ENCODE measurements at places on chromosomes 2 and 18.
A peak's percentile ranks its signal among the peaks of the same experiment; 100 is the strongest.

- no peak for DNase-seq
Observed at GRCh38 chr2:67037655-67038054, 359.5 kb upstream of the ETAA1 start.

- DNase-seq, result peak; percentile 80
Observed at GRCh38 chr2:44244135-44244871, 31.0 kb upstream of the SLC3A1 start.

DNA sequence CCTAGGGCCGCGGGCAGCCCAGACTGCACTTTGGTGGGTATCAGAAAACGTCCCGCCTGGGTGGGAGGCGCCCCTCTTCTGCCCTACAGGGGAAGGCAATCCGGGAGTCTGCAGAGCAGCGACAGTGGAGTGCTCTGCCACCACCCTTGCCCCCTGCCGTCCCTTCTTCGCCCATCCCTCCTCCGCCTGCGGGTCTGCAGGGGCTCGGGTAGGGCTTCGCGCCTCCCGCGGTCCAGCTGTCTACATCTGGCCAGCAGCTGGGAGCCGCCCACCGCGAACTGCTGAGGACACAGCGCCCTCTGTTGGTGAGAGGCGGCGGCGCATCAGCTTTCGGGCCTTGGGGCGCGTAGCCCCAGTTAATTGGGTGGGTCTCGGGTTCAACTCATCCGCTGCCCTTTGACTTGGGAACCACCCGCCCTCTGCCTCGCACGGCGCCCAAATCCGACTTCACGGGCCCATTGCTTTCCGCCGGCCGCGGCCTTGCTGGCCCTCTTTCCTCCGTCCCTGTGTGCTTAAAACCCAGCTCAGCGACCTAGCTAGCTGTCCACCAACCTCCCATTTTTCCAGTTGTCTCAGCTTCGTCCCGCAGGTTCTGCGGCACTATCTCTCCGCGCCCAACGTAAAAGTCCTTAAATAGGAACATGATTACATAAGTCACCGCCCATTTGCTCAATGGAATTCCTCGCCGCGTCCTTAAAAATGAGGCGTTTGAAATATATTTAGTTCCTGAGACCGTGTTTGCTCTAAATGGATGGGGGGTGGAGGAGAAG, 17.6 kb downstream of the WNT10A start:
- no peak for DNase-seq

DNA sequence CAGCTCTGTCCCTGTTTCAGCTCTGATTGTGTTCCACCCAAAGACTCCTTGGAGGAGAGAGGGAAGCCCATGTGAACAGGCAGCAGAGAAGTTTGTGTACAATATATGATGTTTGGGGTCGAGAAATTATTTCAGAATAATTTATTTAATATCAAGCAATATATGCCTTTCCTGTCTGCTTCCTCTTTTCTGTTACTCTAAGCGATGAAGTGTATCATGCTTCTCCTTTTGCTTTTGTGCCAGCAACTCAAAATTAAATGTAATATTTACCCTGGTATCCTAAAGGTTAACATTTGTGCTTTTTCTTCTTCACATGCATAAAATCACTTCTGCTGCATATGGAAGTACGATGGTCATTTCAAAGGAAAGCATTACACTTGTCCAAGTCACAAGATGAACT, 2.4 kb upstream of the NTSR2 start:
- no peak for DNase-seq

DNA sequence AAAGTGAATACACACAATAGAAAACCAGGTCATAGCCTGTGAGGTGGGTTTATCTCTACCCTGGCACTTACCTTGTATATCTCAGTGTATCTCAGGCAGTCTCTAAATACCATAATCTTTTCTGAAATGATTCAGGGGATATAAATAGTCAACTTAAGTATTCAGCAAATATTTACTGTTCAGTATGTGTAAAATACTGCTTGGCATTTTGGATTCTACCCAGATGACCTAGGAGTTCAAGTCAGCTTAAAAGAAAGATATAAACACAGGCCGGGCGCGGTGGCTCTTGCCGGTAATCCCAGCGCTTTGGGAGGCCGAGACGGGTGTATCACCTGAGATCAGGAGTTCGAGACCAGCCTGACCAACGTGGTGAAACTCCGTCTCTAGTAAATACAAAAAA, 23.8 kb downstream of the GRHL1 start:
- DNase-seq, result peak; percentile 43

DNA sequence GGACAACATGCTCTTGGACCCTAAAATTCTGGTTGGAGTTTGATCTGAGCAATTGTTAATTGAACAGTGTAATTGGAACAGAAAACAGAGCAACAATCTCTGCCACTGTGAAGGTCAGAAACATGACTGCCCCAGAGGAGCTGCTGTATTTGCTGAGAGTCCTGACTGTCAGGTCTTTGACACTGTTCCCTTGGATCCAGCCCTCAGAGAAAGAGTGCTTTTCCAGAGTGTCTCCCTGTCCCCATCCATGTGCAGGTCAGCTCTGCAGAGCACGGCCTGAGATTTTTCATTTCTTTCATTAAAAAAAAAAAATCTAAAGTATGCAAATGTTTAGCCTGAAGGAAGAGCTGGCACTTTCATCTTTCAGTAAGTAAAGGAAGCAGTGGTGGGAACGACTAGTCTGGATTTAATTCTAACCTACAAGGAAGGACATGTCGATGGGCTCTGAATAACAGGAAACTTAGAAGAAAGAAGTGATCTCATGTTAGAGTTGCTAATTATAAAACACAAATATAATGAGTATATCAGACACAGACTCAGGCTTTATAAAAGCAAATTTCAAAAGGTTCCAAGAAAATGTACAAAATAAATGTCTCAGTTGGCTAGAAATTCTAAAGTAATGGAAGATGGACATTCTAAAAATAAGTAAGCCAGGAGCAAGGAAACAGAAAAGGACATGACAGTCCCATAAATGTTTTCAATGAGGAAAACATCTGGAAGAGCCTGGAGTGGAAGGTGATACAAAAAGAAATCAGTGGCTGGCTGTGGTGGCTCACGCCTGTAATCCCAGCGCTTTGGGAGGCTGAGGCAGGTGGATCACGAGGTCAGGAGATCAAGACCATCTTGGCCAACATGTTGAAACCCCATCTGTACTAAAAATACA, 876.5 kb downstream of the EPHA4 start:
- DNase-seq, result no peak

GRCh38 chr18:34697233-34697632, 12.9 kb upstream of the DTNA start:
- DNase-seq, result peak; percentile 19

GRCh38 chr2:11410101-11410500, 55.9 kb downstream of the E2F6 start:
- DNase-seq, result no peak

DNA sequence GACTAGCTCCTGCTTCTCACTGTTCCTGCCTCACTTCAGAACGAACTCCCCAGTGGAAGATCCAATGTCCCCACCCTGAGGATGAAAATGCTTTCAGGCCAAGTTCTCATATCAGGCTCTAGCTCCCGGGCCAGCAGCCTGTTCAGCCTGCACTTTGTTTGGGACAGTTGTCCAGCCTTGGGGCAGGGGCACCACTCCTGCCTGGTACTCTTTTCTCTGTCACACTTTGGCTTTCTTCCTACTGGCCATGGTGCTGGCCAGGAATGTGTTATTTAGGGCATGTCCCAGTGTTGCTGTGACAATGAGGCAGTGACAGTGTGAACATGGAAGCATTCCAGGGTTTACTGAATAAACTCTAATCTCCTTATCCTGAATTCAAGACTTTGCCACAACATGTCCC, 154.1 kb downstream of the GALNT14 start:
- no peak for DNase-seq

DNA sequence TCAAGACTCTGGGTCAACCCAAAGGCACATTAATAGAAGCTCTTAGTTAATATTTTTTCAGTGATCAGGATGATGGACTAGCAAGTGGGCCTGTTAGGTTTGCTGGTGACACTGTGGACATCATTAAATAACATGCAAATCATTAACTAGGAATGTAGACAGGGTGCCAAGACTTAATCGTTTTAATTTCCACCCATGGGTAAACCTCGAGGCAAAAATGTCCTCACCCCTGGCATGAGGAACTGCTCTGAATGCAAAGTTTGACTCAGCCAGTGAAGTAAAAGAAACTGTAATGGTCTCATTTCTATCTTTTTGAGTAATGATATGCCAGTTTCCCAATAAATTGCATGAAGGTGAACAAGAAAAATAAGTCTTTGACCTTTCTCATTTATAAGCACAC, 152.6 kb upstream of the MEX3C start:
- DNase-seq, result no peak

DNA sequence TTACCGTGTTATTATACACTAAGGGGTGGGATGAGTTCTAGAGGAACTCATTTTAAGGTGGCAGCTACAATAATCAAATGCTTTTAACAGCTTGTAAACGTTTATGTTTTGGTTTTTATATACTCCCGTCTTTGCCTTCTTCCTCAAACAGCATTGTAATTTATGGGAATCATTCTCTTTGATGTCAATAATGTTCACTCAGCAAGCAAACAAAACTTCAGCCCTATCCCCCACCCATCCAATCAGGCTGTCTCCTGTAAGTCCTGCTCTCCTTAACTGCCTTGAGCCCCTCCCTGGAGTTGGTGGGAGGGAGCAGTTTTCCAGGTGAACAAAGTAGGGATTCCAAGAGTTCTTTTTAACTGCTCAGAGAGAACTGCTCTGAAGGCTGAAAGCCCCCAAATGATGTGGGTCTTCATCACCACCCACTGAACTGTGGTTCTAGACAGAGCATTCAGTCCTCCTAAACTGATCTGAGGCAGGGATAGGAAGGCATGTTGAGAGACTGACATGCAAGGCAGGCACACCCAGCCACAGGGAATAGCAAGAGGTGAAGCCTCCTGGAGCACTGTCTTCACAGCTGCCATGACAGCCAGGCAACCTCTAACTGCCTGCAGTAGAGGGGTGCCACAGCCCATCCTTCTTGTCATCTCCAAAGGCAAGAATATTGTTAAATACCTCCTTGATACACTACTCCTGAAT, 17.5 kb downstream of the MYO5B start:
- no peak for DNase-seq

GRCh38 chr2:191892391-191892790, 45.5 kb upstream of the CAVIN2 start:
- no peak for DNase-seq

- DNase-seq, result no peak
Observed at GRCh38 chr2:229851870-229852269, 69.9 kb downstream of the TRIP12 start.

GRCh38 chr2:126381091-126381490, 274.9 kb upstream of the GYPC start:
- DNase-seq, result no peak

DNA sequence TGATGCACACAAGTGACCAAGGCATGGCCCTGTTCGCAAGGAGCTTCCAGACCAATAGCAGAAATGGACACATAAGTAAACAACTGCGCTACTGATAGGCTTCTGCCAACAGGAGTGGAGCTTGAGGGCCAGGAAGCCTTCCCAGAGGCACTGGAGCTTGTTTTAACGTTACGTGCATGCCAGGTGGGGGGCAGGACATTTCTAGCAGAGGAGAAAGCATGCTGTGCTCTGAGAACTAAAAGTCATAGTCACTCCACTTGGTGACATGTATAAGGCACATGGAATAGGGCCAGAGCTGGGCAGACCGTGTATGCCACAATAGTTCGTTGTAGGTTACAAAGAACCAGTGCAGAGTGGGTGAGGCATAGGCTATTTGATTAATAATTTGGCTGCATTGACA, 184.2 kb downstream of the NEDD4L start:
- no peak for DNase-seq

DNA sequence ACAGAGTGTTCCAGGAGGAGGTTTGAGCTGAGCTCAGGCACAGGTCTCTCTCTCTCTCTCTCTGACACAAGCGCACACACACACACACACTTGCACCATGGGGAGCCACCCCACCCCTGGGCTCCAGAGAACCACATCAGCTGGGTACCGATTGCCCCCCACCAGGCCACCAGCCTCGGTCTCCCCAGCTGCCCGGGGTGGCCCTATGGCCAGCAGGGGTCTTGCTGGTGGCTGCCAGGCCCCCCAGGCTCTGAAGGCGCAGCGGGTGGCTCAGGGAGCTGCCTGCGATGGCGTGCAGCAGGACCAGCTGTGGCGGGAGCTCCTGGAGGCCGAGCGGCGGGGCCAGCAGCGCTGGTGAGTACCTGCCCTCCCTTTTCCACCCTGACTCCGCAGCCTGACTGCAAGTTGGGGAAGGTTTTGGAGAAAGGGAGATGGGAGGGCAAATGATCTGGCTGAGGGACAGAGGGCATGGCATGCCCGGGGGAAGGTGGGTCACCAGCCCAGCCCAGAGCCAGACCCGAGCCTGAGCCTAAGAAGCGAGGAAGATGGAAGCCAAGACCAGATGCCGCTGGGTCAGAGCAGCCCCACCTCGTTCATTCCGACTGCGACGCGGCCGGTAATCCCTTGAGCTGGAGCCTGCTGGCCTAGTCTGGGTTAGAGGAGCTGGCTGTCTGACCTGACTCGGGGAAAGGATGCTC, 21.9 kb upstream of the SLC66A3 start:
- no peak for DNase-seq

DNA sequence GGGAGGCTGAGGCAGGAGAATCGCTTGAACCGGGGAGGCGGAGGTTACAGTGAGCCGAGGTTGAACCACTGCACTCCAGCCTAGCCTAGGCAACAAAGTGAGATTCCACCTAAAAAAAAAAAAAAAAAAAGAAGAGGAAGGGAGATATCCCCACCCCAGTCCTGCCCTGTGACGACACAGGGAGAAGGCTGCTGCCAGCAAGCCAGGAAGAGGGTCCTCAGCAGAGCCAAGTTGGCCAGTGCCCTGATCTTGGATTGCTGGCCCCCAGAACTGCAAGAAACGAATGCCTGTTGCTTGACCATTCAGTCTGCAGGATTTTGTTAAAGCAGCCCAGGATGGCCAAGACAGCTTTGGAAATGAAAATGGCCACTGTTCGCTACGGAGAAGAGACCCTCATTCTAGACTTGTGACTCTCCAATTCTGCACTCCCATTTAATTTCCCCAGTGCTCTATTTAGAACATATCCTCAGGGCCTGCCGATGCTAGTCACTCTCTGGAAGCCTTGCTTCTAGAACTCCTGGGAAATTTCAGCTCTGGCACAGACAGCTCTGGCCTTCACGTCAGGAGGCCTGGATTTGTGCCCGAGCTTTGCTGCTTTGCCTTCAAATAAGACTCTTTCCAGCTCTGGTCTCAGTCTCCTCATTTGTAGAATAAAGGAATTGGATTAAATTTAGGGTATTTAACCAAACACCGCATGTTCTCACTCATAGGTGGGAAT, 15.7 kb upstream of the AMMECR1L start:
- DNase-seq, result no peak

GRCh38 chr18:24428709-24429108, 2.2 kb downstream of the IMPACT start:
- DNase-seq, result no peak

GRCh38 chr2:145593991-145594614, 1074.2 kb upstream of the ZEB2 start:
- peak; percentile 87 for DNase-seq

GRCh38 chr2:12291303-12291702, 425.4 kb upstream of the TRIB2 start:
- DNase-seq, result no peak

- DNase-seq, result no peak
Observed at GRCh38 chr2:17146358-17146757, 371.9 kb downstream of the RAD51AP2 start.

GRCh38 chr2:105627534-105627933, 117.2 kb upstream of the NCK2 start:
- DNase-seq, result no peak

- no peak for DNase-seq
Observed at GRCh38 chr18:1252936-1253335, 348.3 kb downstream of the ADCYAP1 start.

Measured in A172 (cell line).